ENCODE measurements at places on chromosomes 7 and 10. TPM values are rescaled to one million over a fixed set of nuclear protein-coding genes. Genes with fewer than 3 reads are reported as not detected.

MRPS33 gene
- 132 TPM for total RNA-seq

WDFY4 gene
- not detected for total RNA-seq

IDI1 gene
- 23.9 TPM for total RNA-seq

SCD gene
- 163 TPM for total RNA-seq

EBLN1 gene
- total RNA-seq = not detected

STYXL1 gene
- 102 TPM for total RNA-seq

NCAPG2 gene
- 33.9 TPM for total RNA-seq

LRIT1 gene
- not detected for total RNA-seq

C10orf105 gene
- not detected for total RNA-seq

DNAJC2 gene
- total RNA-seq = 39.1 TPM

CH25H gene
- not detected for total RNA-seq

REEP3 gene
- total RNA-seq = 33.0 TPM

ABCB1 gene
- 4.5 TPM for total RNA-seq

EGR2 gene
- 0.32 TPM for total RNA-seq

HMX2 gene
- total RNA-seq = 1.1 TPM

VPS50 gene
- 16.7 TPM for total RNA-seq

DENND2A gene
- 0.09 TPM for total RNA-seq

TLX1 gene
- not detected for total RNA-seq
